Stimulated activated CD4-positive, alpha-beta T cell treated with anti-CD3 and anti-CD28 coated beads, Interleukin-4, amount 100 ng/mL, for 4 hours (primary cell): ENCODE measurements at places on chromosomes 2 and 18.

GRCh38 chr2:190679813-190680591 lies 31.1 kb downstream of the NAB1 start:
- peak; percentile 30 for DNase-seq

DNA sequence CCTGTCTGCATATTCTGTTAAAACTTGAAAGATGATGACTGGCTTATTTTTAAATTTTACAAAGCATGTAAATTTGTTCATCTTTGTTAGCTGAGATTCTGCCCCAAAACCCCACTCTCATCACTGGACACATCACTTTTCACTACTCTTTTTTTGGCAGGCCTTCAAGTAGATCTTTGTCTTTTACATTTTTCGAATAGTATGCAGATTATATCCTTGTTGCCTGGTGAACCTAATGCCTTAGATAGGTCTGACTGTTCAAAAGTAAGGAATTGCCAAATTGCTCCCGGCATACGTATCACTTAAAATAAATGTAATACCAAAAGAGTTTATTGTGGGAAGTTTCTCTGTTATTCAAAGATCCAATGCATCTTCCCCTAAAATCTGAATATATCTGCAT lies 303.3 kb downstream of the XIRP2 start:
- DNase-seq: no peak

GRCh38 chr2:222296911-222297599 lies 1.7 kb downstream of the PAX3 start:
- DNase-seq: no peak

- no peak for DNase-seq
Measured at GRCh38 chr18:2395427-2396161, 175.7 kb downstream of the METTL4 start.

DNA sequence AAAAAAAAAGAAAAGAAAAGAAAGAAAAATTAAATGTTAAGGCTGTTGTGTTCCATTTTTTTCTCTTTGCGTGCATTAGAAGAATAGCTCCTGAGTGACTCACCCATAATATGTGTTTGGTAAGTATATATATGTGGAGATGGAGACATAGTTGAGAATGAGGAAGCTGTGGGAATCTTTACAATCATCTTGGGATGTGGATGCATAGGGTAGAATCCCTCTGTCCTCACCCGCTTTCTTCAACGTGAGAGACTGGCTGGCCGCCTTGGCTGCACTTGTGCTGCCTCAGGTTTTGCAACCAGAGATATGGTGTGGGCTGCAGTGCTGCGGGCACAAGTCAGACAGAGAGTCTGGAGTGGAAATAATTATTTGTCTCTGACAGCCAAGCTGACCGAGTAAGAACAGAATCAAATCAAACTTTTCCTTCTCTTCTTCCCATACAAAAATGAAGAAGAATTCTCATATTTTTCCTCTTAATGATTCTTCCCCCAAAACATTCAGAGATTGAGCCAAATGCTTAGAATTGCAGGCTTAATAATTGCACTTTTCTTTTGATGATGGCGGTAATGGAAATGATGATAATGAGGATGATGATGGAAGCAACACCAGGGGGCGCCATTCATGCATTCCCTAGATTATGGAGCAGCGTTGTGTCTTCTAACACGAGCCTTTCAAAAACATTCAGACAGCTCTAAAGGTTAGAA lies 48.5 kb downstream of the SERPINB7 start:
- no peak for DNase-seq

GRCh38 chr2:133241224-133241571 lies 327.1 kb downstream of the NCKAP5 start:
- no peak for DNase-seq
